Activated CD8-positive, alpha-beta memory T cell treated with anti-CD3 and anti-CD28 coated beads for 48 hours (primary cell): ENCODE measurements at places on chromosomes 2 and 18.
A peak's percentile ranks its signal among the peaks of the same experiment; 100 is the strongest.

GRCh38 chr2:195674491-195675221 lies 17.6 kb downstream of the SLC39A10 start:
- DNase-seq: no peak

- no peak for DNase-seq
Observed at GRCh38 chr2:181104512-181105115, 124.2 kb downstream of the UBE2E3 start.

DNA sequence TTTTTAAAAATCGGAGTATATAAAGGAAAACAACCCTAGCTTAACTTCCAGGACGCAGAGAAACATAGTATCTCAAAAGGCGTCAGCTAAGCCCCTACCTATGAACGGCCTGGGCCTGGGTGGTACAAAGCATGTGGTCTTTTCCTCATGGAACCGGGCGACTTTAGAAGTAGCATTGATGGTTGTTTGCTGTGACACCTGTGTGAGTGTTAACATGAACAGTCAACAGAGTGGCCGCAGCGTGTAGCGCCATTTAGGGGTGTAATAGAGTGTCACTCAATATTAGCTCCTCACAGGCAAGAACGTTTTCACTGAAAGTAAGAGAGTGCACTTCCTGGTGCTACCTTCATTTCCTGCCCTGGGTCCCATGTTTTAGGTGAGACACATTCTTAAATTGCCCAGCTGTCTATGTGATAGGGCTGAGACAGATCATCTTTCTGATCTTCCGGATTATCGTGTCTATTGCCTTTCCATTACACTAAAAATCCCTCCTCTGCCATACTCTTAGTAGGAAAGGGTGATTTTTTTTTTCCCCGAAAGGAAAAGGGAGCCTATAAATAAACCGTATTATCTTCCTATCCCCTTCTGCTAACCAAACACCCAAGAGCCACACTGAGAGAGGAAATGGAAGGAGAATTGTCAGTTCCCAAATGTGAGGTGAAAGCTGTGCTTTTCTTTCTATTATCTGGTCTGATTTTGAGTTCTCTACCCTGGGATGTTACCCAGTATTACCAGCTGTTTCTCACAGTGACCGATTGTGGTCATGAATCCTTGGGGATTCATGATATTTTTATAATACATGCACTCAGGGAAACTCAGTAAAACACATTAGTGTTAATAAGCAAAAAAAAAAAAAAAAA lies 1.3 kb downstream of the GORASP2 start:
- peak; percentile 18 for DNase-seq

- DNase-seq: no peak
Observed at GRCh38 chr2:191382801-191383200, 137.6 kb downstream of the MYO1B start.

DNA sequence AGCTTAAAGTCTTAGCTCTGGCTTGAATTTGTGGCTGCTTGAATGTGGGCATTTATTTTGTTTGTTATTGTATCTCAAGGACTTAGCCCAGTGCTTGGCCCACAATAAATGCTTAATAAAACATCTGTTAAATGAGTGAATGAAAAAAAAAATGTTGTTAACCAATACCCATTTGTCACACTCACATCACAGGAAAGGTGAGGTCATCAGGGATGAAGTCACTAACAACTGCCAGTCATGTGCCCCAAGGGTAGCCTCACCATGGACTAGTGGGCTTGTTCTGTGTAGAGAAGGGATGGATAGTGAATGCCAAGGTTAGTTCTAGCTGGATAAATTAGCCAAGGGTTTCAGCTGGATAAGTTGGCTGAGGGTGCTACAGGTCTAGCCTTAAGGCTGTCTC lies 3.0 kb downstream of the NRBP1 start:
- DNase-seq: no peak

DNA sequence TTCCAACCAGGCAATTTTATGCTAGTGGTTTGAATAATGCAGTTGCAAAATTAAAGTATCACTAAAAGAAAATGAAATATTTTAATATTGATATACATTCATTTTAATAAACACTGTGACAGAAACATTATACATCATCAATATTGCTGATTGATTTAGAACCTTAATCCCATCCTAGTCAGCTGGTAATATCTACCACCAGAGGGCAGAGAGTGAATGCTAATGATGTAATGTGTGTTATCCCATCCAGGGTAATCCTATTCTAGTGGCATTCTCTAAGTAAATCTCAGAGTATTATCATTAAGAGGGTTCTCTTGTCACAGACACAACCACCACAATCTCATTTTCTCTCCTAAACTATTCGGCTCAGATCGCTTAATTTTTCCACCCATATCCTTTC lies 477.4 kb downstream of the CPS1 start:
- no peak for DNase-seq

DNA sequence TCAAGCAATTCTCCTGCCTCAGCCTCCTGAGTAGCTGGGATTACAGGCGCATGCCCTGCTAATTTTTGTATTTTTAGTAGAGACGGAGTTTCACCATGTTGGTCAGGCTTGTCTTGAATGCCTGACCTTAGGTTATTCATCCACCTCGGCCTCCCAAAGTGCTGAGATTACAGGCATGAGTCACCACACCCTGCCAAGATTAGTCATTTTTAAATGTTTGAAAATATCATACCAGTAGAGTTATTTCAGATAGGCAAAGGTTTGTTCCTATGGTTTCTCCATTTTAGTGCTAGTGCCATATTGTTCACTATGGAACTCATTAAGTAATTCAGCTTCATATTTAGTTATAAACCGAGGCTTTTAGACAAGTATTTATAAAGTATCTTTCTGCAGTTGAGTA lies 52.3 kb downstream of the HIBCH start:
- DNase-seq: no peak

GRCh38 chr2:96831679-96832078 lies 12.1 kb downstream of the ANKRD23 start:
- no peak for DNase-seq

DNA sequence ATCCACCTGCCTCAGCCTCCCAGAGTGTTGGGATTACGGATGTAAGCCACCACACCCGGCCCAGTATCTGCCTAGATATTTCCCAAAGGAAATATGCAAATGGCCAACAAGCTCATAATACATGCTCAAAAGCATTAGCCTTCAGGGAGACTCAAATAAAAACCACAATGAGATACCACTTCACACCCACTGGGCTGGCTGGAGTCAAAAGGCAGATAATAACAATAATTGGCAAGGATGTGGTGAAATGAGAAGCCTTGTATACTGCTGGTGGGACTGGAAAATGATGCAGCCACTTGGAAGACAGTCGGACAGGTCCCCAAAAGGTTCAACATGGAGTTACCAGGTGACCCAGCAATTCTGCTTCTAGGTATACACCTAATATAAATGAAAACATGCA lies 20.5 kb upstream of the ZNF516 start:
- DNase-seq: no peak

GRCh38 chr18:5238371-5238976 lies 41.4 kb upstream of the AKAIN1 start:
- no peak for DNase-seq

- no peak for DNase-seq
Observed at GRCh38 chr2:112636605-112637288, 9.0 kb upstream of the SLC20A1 start.

GRCh38 chr18:60182223-60182622 lies 190.4 kb downstream of the MC4R start:
- DNase-seq: no peak

- DNase-seq: no peak
Observed at GRCh38 chr2:196846295-196846694, 37.1 kb upstream of the C2orf66 start.

DNA sequence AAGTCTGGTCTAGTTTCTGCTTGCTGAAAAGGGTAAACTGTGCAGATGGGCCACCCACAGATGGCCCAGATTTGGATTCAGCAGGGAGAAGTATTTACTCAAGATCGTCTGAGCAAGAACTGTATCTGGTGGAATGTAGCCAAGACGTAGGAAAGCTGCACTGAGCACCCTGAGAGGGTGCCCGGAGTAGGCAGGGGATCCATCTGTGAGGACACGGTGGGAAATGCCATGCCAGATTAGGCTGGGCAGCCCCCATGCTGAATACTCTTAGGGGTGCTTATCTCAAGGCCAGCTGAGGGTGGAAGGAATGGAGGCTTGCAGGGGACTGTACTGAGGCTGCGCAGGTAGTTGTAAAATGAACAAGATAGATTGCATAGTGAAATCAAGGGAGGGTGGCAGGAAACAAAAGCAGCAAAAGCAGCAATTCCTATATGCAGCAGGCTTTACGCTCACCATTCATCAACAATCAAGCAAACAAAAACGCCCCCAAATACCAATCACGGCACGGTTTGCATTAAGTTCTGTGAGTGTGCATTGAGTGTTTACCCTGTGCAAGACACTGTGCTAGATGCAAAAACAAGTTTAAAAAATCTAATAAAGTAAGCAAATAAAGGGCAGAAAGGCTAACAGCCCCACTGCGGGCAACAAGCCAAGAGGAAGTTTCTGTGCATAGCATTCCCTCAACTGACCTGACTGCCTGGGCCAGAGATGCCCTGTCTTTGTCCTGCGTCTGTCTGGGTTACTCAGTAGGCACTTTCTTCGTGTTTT lies 32.2 kb upstream of the LPIN2 start:
- no peak for DNase-seq

DNA sequence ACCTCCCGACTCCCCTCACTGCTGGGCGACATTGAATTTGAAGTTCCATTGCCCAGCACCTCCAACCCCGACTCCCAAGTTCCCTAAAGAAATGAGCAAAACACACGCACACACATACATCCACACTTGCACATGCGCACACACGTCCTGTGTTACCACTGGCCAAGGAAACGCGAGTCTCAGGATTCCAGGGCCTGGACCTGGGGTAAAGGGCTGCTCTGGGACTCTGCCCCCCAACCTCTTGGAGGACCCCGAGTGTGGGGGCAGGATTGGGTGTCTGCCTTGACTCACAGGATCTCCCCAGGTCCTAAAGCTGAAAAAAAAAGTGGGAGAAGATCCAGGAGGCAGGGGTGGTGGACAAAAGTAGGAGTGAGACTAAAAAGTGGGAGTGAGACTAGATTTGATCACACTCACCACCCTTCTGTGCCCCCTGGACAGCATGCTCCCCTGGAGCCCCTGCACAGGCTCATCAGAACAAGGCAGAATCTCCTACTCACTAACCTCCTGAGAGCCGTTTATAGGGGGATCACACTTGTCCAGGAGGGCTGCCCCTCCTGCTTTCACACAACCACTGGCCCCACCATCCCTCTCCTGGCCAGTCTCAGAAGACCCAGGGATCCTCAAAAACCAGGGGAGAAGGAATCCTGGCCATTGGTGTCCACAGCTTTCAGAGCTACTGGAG lies 202.2 kb downstream of the TNS1 start:
- no peak for DNase-seq

DNA sequence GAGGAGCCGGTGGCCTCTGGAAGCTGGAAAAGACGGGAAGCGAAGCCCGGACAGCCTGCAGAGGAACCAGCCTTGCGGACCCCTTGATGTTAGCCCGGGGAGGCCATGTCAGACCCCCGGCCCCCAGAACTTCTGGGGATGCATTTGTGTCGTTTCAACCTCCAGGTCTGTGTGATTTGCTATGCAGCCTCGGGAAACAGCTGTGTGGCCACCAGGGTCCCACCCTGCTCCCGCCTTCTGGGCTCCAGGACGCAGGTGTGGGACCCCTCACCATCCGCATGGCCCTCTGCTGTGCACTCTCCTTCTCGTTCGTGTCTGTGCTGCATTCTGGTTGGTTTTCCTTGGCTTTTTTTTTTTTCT lies 13.3 kb downstream of the NEU4 start:
- no peak for DNase-seq

DNA sequence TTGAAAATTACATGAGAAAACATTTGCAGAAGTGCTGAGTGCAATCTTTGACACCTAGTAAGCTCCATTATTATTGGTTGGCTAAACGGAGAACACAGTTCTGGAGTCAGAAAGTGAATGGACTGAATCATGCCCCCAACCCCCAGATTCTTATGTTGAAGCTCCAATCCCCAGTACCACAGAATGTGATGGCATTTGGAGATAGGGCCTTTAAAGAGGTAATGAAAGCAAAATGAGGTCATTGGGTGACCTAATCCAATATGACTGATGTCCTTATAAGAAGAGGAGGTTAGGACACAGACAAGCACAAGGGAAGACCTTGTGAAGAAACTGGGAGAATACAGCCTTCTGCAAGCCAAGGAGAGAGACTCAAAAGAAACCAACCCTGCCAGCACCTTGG lies 200.9 kb upstream of the EPAS1 start:
- DNase-seq: no peak

- DNase-seq: no peak
Observed at GRCh38 chr2:233430081-233430480, 75.8 kb downstream of the DGKD start.

DNA sequence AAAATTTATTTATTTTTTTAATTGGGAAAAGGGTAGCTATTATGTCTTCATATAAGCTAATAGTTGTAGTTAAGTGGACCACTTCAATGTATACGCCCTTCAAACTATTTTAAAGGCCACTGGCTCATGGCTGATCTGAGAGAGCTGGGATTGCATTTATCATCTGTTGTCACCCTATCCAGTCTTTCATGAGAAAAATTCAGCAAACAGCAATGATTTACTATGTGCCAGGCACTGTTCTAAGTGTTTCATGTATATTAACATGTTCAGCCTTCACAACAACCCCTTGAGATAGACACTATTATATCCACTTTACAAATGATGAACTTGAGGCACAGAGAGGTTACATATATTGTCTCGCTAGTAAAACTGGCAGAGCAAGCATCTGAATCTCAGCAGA lies 66.1 kb upstream of the ZNF397 start:
- no peak for DNase-seq

GRCh38 chr2:70746094-70746974 lies 21.7 kb downstream of the ADD2 start:
- no peak for DNase-seq

GRCh38 chr2:240388471-240389301 lies 46.8 kb upstream of the GPC1 start:
- DNase-seq: no peak

GRCh38 chr2:239327536-239328350 lies 73.1 kb downstream of the HDAC4 start:
- DNase-seq: no peak

DNA sequence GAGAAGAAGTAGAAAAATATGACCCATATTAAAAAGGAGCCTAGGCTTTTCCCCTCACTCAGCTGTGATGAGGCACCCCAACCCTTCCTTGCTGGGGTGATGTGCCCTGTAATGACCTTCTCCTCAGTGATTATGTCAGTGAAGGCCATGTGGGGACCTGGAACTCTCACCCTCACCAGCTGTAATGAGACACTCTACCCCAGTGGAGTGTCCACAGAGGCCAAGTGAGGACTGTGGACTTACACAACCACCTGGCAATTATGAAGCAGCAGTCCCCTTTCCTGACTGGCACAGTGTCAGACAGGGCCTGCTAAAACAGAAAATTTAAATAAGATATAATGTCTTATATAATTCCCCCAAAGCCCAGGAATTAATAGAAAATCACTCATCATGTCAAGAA lies 54.2 kb downstream of the SEMA4F start:
- no peak for DNase-seq

DNA sequence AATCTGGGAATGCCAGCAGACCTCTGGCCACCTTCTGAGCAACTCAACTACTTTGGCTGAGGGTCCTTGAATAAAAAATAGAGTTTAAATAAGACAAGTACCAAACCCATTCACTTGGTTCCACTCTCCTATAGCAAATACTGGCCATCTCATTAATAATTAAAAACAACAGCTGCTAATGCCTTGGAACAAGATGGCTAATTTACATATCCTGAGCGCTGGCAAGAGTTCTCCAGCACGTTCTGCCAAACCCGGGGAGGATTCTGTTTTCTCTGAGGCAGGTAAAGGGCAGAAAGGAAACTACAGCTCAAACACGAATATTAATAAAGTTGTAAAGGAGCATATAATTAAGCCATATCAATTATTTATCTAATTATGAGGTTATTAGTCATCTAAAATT lies 1123.7 kb downstream of the TDRD15 start:
- no peak for DNase-seq

- DNase-seq: no peak
Observed at GRCh38 chr18:76668546-76668945, 153.8 kb upstream of the ZNF236 start.
